NCI-H1436 (cell line): ENCODE measurements at places on chromosomes 13 and 19.

DNA sequence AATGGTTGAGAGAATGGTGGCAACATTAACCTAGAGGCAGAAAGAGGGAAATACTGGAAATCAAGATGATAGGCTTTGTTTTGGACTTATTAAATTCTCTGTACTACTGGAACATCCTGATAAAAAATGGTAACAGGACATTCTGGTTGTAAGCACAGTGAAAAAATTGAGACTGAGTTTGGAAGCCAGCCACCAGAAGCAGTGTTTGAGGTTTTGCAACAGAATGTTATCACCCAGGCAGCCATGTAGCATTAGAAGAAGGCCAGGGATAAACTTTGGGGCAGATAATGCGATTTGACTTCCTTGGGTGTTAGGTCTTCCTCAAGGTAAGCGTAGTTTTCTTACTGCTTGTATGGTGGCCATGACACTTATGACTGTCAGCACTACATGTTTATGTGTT, 307.4 kb downstream of the ATP8A2 start:
- DNase-seq: no peak

- no peak for DNase-seq
Measured at GRCh38 chr19:38655148-38655824, 7.8 kb downstream of the ACTN4 start.

GRCh38 chr19:46025835-46026234, 3.0 kb upstream of the PGLYRP1 start:
- no peak for DNase-seq

GRCh38 chr13:32938314-32938713, 77.9 kb upstream of the KL start:
- no peak for DNase-seq

DNA sequence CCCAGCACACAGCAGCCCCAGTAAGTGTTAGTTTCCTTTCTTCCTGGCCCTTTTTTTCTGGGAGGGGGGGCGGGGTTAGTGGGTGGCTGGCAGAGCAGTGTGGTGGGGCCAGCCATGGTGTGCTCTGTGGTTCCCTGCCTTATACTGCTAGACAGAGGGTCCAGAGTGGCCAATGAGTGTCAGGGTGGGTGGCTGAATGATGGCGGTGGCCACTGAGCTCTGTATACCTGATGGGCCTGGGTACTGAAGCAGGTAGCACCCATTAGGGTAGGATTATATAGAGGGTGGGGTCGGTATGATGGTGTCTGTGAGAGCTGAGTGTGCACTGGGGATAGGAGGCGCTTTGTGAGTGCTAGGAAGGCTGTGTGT, 13.8 kb downstream of the CIC start:
- no peak for DNase-seq

DNA sequence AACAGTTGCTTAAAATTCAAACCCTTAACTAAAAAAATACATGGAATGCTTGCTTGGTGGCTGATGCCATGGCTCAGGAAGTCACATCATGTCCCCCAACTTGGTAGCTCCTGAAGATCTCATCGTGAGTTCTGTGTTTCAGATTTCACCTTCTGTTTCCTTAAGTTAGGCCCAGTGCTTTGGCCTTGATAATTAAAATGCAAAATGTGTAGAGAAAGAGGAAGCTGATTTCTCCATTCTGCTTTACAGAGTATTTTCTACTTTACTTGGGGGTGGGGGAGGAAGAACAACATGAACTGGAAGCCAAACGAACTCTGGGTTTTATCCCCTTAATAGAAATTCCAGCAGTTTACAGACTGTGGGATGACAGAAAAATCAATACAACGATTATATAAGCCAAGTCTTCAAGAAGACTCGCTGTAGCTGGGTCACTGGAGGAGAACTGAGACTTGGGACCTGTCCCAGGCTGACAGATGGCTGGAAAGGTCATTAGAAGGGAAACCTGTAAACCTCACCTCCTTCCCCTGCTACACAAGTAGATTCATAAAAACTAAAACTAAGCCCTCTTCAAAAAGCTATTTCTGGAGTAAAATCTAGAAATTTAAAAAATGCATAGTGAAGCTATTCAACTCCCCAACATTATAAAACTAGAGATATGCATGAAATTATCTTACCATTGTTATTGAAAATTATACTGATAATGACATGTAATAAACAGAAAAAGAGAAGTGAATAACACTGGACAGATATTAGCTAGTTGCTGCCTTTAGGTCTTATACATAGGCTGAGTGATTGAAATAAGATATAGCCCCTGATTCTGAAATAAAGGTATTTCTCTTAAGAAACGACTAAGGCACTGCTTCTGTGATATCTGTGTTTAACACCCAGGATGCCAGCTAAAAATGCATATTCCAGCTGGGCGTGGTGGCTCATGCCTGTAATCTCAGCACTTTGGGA, 22.1 kb upstream of the GGACT start:
- DNase-seq: no peak

- no peak for DNase-seq
Measured at GRCh38 chr13:59865398-59865797, 298.3 kb downstream of the DIAPH3 start.

DNA sequence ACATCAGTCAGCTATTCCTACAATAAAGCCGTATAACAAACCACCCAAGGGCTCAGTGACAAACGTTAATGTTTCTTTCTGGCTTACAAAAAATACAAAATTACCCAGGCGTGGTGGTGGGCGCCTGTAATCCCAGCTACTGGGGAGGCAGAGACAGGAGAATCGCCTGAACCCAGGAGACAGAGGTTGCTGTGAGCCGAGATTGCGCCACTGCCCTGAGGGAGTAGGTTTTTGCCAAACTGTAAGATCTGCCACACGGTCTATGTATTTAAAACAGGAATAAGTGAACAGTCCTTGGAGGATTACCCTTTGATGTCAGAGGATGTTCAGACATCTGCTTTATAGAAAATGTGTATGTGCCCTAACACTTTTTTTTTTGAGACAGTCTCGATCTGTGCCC, 105.8 kb downstream of the DPF1 start:
- DNase-seq: no peak

- no peak for DNase-seq
Measured at GRCh38 chr13:51727634-51728274, 76.2 kb downstream of the DHRS12 start.

- DNase-seq: no peak
Measured at GRCh38 chr19:46887240-46887782, 26.5 kb downstream of the ARHGAP35 start.

- DNase-seq: no peak
Measured at GRCh38 chr19:44925114-44925891, 10.9 kb downstream of the APOC1 start.

GRCh38 chr19:3061182-3062161, 823 bp downstream of the TLE5 start:
- DNase-seq: no peak

DNA sequence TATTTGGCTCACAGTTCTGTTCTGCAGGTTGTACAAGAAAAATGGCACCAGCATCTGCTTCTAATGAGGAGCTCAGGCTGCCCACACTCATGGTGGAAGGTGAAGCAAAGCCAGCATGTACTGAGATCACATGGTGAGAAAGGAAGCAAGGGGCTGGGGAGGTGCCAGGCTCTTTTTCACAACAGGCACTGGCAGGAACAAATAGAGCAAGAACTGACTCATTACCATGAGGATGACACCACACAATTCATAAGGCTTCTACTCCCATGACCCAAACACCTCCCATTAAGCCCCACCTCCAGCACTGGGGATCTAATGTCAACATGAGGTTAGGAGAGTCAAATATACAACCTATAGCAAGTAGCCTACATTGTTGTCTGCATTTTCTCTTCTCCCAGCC, 522.6 kb downstream of the RFC3 start:
- no peak for DNase-seq

- peak; percentile 86 for DNase-seq
Measured at GRCh38 chr19:56594783-56595547, at the start of gene ZNF71. TSS of gene ZNF71 (plus strand) at chr19:56595302. CDS start at chr19:56601559, 6,257 bp downstream.

GRCh38 chr13:105783261-105783660, 752.2 kb downstream of the EFNB2 start:
- no peak for DNase-seq
